Osteocyte (in vitro differentiated cells): ENCODE measurements at places on chromosomes 2 and 18.

- DNase-seq: no peak
- no peak overlapping the region for H3K27ac ChIP-seq
- no peaks in the 10 kb centered on the region for H3K4me1 ChIP-seq
Measured at GRCh38 chr2:48927355-48927754, 171.8 kb upstream of the LHCGR start.

DNA sequence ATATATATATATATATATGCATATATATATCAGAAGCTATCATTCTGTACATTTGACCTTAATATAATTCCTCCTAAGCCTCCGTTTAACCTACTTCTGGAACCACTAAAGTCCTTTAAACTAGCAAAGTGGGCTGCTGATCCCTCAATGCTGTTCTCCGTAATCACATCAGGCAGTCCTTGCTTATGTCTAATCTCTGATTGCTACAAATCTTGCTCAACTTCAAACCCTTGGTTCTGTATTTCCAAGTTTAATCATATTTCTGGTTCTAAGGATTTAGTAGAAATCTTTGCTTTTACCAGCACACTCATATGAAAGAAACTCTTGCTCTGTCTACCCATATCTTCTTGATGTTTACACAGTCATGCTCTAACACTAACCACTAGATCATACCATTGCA, 91.5 kb upstream of the GALNT13 start:
- H3K27me3 ChIP-seq: no peaks in the 10 kb centered on the region
- H3K36me3 ChIP-seq: no peaks in the 10 kb centered on the region
- H3K4me3 ChIP-seq: no peak overlapping the region
- no peak for DNase-seq
- H3K4me1 ChIP-seq: no peaks in the 10 kb centered on the region
- no peak overlapping the region for H3K27ac ChIP-seq

- H3K4me1 ChIP-seq: peaks cover 7% of the 10 kb centered on the region
- peaks cover 2% of the 10 kb centered on the region for H3K36me3 ChIP-seq
- no peak for DNase-seq
- H3K27me3 ChIP-seq: no peaks in the 10 kb centered on the region
Measured at GRCh38 chr2:135561925-135562324, 30.6 kb downstream of the R3HDM1 start.

GRCh38 chr2:231926761-231927565, 767 bp upstream of the NPPC start:
- H3K27me3 ChIP-seq: peaks cover 74% of the 10 kb centered on the region
- H3K27ac ChIP-seq: no peak overlapping the region
- no peaks in the 10 kb centered on the region for H3K36me3 ChIP-seq

- H3K4me1 ChIP-seq: peaks cover 15% of the 10 kb centered on the region
- H3K27me3 ChIP-seq: no peaks in the 10 kb centered on the region
- no peak for DNase-seq
- H3K27ac ChIP-seq: no peak overlapping the region
Measured at GRCh38 chr2:174158003-174158402, 90.3 kb downstream of the OLA1 start.

- H3K4me3 ChIP-seq: no peak overlapping the region
- H3K36me3 ChIP-seq: peaks cover 16% of the 10 kb centered on the region
- no peaks in the 10 kb centered on the region for H3K27me3 ChIP-seq
- no peaks in the 10 kb centered on the region for H3K4me1 ChIP-seq
- no peak for DNase-seq
Measured at GRCh38 chr2:39558906-39559305, 106.8 kb upstream of the TMEM178A start.

DNA sequence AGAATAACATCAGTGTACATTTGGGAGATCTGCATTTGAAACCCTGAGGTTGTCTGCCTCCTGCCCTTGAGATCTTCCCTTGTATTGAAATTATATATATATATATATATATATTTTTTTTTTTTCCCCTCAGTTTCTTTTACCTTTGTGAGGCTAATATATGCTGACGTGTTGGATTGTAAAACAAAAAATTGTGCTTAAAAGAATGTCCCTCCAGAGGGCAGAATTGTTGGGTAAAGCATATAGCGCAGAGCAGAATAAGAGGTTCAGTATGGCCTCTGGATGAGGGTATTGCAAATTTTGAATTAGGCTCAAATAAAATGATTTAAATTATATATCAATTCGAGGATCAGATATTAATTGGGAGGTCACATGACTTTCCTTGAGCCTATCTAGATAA, 12.4 kb downstream of the NABP1 start:
- H3K4me3 ChIP-seq: no peak overlapping the region
- no peak for DNase-seq
- H3K4me1 ChIP-seq: peaks cover 46% of the 10 kb centered on the region

DNA sequence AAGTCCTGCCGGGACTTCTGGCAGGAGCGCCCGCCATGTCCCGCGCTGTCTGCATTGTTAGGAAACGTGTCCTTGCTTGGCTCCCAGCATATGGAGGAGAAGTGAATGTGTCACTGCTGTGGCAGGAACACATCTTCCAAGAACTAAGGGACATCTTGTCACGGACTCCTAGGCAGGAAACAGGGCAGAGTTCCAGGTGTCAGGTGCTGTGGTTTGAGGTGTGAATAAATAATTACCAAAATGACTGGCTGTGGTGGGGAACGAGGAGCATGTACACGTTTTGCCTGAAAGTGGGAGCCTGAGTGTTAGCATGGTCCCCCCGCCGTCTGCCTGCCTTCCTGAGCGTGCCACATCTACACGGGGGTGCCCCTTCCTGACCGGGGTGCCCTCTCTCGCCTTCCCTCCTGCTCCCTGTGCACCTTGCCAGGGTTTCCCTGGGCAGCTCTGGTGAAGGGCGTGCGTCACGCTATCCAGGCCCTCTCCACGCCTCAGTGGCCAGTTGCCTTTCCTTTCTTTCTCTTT, 237.5 kb downstream of the LDLRAD4 start:
- no peak for DNase-seq
- no peak overlapping the region for H3K27ac ChIP-seq
- no peaks in the 10 kb centered on the region for H3K36me3 ChIP-seq

DNA sequence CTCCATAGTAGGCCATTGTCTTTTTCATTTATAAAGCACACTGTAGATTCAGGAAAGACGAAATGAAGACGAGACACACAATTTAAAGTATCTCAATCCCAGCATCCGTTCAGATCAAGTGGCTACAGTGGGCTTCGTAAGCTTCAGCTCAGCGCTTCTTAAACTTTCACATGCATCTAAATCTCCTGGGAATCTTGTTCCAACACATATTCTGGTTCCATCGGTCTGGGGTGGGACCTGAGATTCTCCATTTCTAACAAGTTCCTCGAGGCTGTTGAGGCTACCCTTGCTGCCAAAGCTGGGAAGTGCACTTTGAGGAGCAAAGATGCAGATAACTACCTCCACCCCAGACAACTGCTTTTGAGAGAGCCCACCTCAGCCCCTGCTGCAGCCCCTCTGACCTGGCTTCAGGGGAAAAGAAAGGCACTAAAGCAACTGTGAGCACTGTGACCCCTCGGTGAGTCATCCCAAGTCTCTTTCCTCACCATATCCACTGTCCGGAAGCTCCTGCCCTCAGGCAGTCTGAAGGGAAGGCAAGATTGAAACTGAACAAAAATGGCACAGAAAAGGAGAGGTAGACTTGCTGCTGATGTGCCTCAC, 201.1 kb upstream of the FBXO11 start:
- peaks cover 35% of the 10 kb centered on the region for H3K4me1 ChIP-seq
- peak overlapping the region; percentile 74 for H3K27ac ChIP-seq
- no peaks in the 10 kb centered on the region for H3K36me3 ChIP-seq
- no peaks in the 10 kb centered on the region for H3K27me3 ChIP-seq
- no peak overlapping the region for H3K4me3 ChIP-seq

DNA sequence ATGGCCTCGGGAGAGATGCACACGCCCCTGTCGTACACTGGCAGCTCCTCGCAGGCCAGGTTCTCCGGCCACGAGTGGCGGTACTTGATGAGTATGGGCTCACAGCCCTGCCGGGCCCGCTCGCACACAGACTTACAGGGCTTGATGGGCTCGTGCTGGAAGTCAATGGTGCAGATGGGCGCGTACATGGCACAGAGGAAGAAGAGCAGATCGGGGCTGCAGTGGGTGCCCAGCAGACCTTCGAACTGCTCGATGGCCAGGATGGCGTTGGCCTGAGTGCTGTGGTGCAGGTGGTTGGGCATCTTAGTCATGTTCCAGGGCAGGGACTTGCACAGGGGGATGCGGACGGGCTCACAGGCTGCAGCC, 359 bp downstream of the FRZB start:
- peaks cover 54% of the 10 kb centered on the region for H3K4me1 ChIP-seq
- peaks cover 3% of the 10 kb centered on the region for H3K36me3 ChIP-seq
- H3K4me3 ChIP-seq: peak overlapping the region; percentile 76
- peaks cover 15% of the 10 kb centered on the region for H3K27me3 ChIP-seq
- peak overlapping the region; percentile 9 for H3K27ac ChIP-seq
- DNase-seq: no peak

- no peak overlapping the region for H3K4me3 ChIP-seq
- no peaks in the 10 kb centered on the region for H3K27me3 ChIP-seq
- H3K36me3 ChIP-seq: no peaks in the 10 kb centered on the region
- DNase-seq: no peak
Measured at GRCh38 chr2:195632856-195633572, 24.0 kb upstream of the SLC39A10 start.

- H3K4me1 ChIP-seq: peaks cover 14% of the 10 kb centered on the region
- H3K4me3 ChIP-seq: no peak overlapping the region
Measured at GRCh38 chr2:9416962-9417316, 6.4 kb downstream of the ITGB1BP1 start.

GRCh38 chr2:105969552-105969951, 224.5 kb downstream of the UXS1 start:
- no peak for DNase-seq
- no peaks in the 10 kb centered on the region for H3K4me1 ChIP-seq
- H3K27ac ChIP-seq: no peak overlapping the region
- peaks cover 15% of the 10 kb centered on the region for H3K27me3 ChIP-seq
